ENCODE measurements at places on chromosomes 7 and 10.

- DNase-seq, result no peak
Observed at GRCh38 chr10:47040681-47041080, 129.5 kb downstream of the PTPN20 start.

GRCh38 chr10:80411267-80411668, 2.9 kb downstream of the PRXL2A start:
- peak; percentile 84 for DNase-seq

DNA sequence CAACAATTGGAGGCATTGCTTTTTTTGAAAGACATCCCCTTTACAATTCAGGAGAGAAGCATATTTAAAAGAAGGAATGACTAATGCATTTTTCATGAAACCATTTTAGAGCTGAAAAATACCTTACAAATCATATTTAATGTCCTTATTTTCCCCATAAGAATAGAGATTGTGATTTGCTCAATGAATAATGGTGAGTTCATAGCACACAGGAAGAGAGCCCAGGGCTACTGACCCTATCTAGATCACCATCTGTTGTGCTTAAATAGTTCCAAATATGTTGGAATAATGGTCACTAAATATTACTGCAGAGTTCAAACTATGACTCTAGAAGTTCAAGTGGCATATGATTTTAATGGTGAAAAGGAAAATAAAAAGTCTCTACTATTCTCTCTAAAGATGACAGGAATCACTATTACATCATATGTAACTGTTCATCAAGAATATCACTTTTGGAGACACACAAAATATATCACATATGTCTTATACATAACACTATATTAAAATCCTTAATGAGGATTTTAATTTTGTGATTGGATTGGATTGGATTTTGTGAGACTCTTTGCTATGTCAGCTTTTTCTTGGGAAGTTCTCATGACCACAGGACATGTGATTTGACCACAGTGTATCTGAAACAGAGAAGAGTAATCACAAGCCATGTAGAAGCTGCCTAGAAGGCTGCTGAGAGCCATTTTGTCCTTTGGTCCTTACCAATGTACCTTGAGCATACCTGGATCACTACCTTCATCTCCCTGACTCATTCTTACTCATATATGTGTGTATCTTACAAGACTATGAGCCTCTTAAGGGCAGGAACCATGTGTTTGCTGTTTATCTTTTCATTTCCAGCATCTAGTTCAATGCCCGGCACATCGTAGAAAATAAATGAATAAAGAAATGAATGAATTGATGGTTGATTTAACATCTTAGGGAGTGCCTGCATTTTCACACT, 26.4 kb downstream of the SLC16A9 start:
- DNase-seq, result peak; percentile 20

- no peak for DNase-seq
Observed at GRCh38 chr7:29107056-29107455, 39.3 kb downstream of the CPVL start.

- no peak for DNase-seq
Observed at GRCh38 chr10:36280890-36281499, 638.9 kb upstream of the FZD8 start.
